ENCODE measurements at places on chromosomes 13 and 19. TPM values are rescaled to one million over a fixed set of nuclear protein-coding genes. Genes with fewer than 3 reads are reported as not detected.

ZNF66 gene
- 1.2 TPM for total RNA-seq

SPACA6 gene
- 4.0 TPM for total RNA-seq

MRPL34 gene
- total RNA-seq: 39.0 TPM

CEACAM21 gene
- total RNA-seq: 0.47 TPM

SLC25A41 gene
- total RNA-seq: under 0.01 TPM

ZBTB7A gene
- 15.1 TPM for total RNA-seq

NKG7 gene
- total RNA-seq: not detected

ZNF628 gene
- 1.1 TPM for total RNA-seq

PRTN3 gene
- not detected for total RNA-seq

ZNF600 gene
- total RNA-seq: 3.7 TPM

CACNA1A gene
- total RNA-seq: 0.09 TPM

ZNF460 gene
- 49.9 TPM for total RNA-seq

BRME1 gene
- total RNA-seq: 0.66 TPM

DIAPH3 gene
- total RNA-seq: 9.1 TPM

ZNF737 gene
- 4.3 TPM for total RNA-seq

ZNF677 gene
- total RNA-seq: 16.9 TPM

IPO5 gene
- total RNA-seq: 148 TPM

NDUFA7 gene
- 30.6 TPM for total RNA-seq

FFAR3 gene
- not detected for total RNA-seq

ZNF534 gene
- total RNA-seq: not detected

ZNF563 gene
- 2.1 TPM for total RNA-seq

ERICH6B gene
- total RNA-seq: not detected

LIPE gene
- total RNA-seq: 5.3 TPM

MED25 gene
- total RNA-seq: 15.3 TPM

SUGT1 gene
- 61.1 TPM for total RNA-seq

QPCTL gene
- total RNA-seq: 7.8 TPM

ZNF99 gene
- total RNA-seq: not detected

ZNF682 gene
- 0.54 TPM for total RNA-seq

ZNF331 gene
- 6.0 TPM for total RNA-seq

MLNR gene
- total RNA-seq: not detected

TNFAIP8L1 gene
- total RNA-seq: 33.1 TPM

DCT gene
- total RNA-seq: not detected

S1PR4 gene
- total RNA-seq: 0.47 TPM

LYL1 gene
- total RNA-seq: 58.7 TPM
